CD4-positive, alpha-beta memory T cell (primary cell): ENCODE measurements at places on chromosomes 3 and 15. TPM values are rescaled to one million over a fixed set of nuclear protein-coding genes. Genes with fewer than 3 reads are reported as not detected.
A peak's percentile ranks its signal among the peaks of the same experiment; 100 is the strongest.

GRCh38 chr15:37032091-37032775 lies 68.1 kb downstream of the MEIS2 start:
- no peak for DNase-seq
- H3K4me1 ChIP-seq = no peaks in the 10 kb centered on the region
- no peak overlapping the region for H3K4me3 ChIP-seq
- no peaks in the 10 kb centered on the region for H3K36me3 ChIP-seq
- no peaks in the 10 kb centered on the region for H3K27me3 ChIP-seq

Gene SQOR
- 51.0 TPM for total RNA-seq

DNA sequence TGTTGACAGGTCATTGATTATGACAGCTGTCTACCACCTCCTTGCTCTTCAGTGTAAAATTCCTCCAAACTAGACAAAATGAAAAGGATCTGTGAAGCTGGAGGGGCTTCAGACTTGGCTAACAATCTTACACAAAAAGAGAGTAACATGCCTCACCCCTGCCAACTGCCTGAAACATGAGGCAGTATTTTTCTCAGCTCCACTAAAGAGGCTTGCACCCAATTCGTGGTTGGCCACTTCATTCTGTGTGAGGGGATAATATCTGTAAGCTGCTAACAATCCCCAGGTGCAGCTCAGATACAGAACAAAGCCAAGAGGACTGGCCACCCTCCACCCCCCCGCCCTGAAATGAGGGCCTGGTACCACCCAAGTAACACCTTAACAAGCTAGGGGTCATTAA lies 2.8 kb downstream of the MB21D2 start:
- no peak overlapping the region for H3K4me3 ChIP-seq
- H3K4me1 ChIP-seq = peaks cover 25% of the 10 kb centered on the region
- H3K27me3 ChIP-seq = no peaks in the 10 kb centered on the region
- no peak overlapping the region for H3K27ac ChIP-seq

DNA sequence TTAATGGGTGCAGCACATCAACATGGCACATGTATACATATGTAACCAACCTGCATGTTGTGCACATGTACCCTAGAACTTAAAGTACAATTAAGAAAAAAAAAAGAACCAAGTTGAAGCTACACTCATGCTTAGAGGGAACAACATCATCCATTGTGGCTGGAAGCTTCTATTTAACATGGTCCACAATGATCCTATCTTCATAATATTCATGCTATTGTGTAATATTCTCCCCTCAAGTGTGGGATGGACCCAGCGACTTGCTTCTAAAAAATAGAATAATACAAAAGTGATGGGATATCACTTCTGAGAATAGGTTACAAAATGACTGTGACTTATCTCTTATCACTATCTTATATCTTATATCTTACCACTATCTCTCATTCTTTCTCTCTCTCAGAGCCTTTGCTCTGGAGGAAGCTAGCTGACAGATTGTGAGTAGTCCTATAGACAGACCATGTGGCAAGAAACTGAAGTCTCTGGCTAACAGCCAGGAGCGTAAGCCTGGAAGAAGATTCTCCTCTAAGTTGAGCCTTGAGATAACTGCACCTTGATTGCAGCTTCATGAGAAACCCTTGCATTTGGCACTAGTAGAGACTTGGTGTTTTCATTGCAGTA lies 198.5 kb upstream of the MRPL3 start:
- H3K27ac ChIP-seq = no peak overlapping the region
- no peaks in the 10 kb centered on the region for H3K36me3 ChIP-seq
- no peak overlapping the region for H3K4me3 ChIP-seq

DNA sequence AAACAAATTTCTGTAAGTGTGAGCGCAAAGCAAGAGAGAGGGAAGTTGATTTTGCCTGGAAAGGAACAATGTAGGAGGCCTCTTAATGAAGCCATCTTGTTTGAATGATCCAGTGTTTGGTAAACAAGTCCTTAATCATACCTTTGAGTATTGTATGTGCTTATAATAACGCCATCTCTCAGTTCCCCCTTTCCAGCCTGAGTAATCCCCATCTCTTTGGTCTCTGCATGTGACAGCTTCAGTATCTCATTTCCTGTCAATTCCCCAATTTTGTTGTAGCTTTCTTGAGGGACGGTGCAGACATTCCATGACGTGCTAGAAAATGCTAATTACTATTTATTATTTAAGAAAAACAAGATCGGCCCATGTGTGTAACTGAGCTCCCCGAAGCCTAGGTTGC lies 349.3 kb upstream of the NR2F2 start:
- no peak for DNase-seq
- no peaks in the 10 kb centered on the region for H3K4me1 ChIP-seq
- H3K4me3 ChIP-seq = no peak overlapping the region
- H3K36me3 ChIP-seq = no peaks in the 10 kb centered on the region
- no peaks in the 10 kb centered on the region for H3K27me3 ChIP-seq

Gene FAM81A
- not detected for total RNA-seq

Gene XCR1
- not detected for total RNA-seq

GRCh38 chr3:186613637-186614265 lies 891 bp downstream of the AHSG start:
- H3K27ac ChIP-seq = no peak overlapping the region
- no peaks in the 10 kb centered on the region for H3K36me3 ChIP-seq
- H3K27me3 ChIP-seq = no peaks in the 10 kb centered on the region
- peaks cover 18% of the 10 kb centered on the region for H3K4me1 ChIP-seq

Gene RAD51
- total RNA-seq = 1.7 TPM

GRCh38 chr15:43325039-43325684 lies 5.2 kb downstream of the LCMT2 start:
- DNase-seq = no peak
- no peaks in the 10 kb centered on the region for H3K27me3 ChIP-seq
- H3K36me3 ChIP-seq = no peaks in the 10 kb centered on the region
- H3K4me1 ChIP-seq = peaks cover 15% of the 10 kb centered on the region
- H3K4me3 ChIP-seq = no peak overlapping the region
- no peak overlapping the region for H3K27ac ChIP-seq

GRCh38 chr15:89406940-89407607 lies 72.5 kb upstream of the POLG start:
- no peaks in the 10 kb centered on the region for H3K36me3 ChIP-seq
- H3K27ac ChIP-seq = no peak overlapping the region
- H3K4me3 ChIP-seq = no peak overlapping the region
- H3K27me3 ChIP-seq = peaks cover 77% of the 10 kb centered on the region
- no peak for DNase-seq

Gene GABPB1
- total RNA-seq = 17.0 TPM

Gene AMIGO3
- total RNA-seq = not detected

GRCh38 chr3:72722930-72723726 lies 125.1 kb downstream of the SHQ1 start:
- no peak overlapping the region for H3K4me3 ChIP-seq
- no peaks in the 10 kb centered on the region for H3K4me1 ChIP-seq
- no peaks in the 10 kb centered on the region for H3K27me3 ChIP-seq
- H3K27ac ChIP-seq = no peak overlapping the region
- no peak for DNase-seq

Gene MAP1A
- total RNA-seq = 0.35 TPM

DNA sequence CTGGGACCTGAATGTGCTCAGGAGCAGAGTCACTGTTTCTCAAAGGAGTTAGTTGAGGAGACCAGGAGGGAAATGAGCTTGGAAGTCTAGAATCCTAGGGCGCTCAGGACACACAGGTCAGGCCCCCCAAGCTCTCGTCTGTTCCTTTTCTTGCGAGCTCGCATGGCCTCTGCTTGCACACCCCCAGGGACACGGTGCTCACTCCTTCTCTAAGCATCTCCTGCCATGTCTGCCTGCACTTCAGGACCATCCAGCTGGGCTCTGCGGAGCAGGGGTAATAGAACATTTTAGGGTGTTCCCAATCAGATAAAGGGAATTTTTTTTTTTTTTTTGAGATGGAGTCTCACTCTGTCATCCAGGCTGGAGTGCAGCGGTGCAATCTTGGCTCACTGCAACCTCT lies 213.2 kb downstream of the XXYLT1 start:
- H3K36me3 ChIP-seq = no peaks in the 10 kb centered on the region
- no peaks in the 10 kb centered on the region for H3K4me1 ChIP-seq
- no peak for DNase-seq
- H3K27ac ChIP-seq = no peak overlapping the region
- no peaks in the 10 kb centered on the region for H3K27me3 ChIP-seq

GRCh38 chr3:111080413-111080812 lies 8.8 kb downstream of the NECTIN3 start:
- no peaks in the 10 kb centered on the region for H3K4me1 ChIP-seq
- no peak overlapping the region for H3K4me3 ChIP-seq
- H3K27me3 ChIP-seq = no peaks in the 10 kb centered on the region
- H3K36me3 ChIP-seq = no peaks in the 10 kb centered on the region

Gene GCSAM
- total RNA-seq = 40.9 TPM

- no peaks in the 10 kb centered on the region for H3K27me3 ChIP-seq
- no peaks in the 10 kb centered on the region for H3K36me3 ChIP-seq
- peak overlapping the region; percentile 94 for H3K27ac ChIP-seq
- peak; percentile 49 for DNase-seq
Measured at GRCh38 chr15:63833021-63833696, 589 bp downstream of the HERC1 start.

DNA sequence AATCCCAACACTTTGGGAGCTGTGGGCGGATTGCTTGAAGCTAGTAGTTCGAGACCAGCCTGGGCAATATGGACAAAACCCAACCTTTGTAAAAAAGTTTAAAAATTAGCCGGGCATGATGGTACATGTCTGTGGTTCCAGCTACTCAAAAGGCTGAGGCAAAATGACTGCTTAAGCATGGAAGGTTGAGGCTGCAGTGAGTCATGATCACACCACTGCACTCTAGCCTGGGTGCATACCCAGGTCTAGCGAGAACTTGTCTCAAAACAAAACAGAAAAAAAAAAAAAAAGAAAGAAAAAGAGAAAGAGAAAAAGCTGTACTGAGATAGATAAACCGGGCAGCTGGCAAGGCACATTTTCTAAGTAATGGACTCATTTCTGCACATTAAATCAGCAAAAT lies 10.6 kb downstream of the ARPP19 start:
- no peaks in the 10 kb centered on the region for H3K27me3 ChIP-seq
- peaks cover 46% of the 10 kb centered on the region for H3K4me1 ChIP-seq
- H3K36me3 ChIP-seq = peaks cover 4% of the 10 kb centered on the region
- no peak overlapping the region for H3K4me3 ChIP-seq

GRCh38 chr15:70160803-70161565 lies 63.3 kb upstream of the TLE3 start:
- H3K4me3 ChIP-seq = no peak overlapping the region
- DNase-seq = no peak
- H3K27me3 ChIP-seq = no peaks in the 10 kb centered on the region
- no peaks in the 10 kb centered on the region for H3K4me1 ChIP-seq

Gene KNL1
- total RNA-seq = 0.99 TPM

DNA sequence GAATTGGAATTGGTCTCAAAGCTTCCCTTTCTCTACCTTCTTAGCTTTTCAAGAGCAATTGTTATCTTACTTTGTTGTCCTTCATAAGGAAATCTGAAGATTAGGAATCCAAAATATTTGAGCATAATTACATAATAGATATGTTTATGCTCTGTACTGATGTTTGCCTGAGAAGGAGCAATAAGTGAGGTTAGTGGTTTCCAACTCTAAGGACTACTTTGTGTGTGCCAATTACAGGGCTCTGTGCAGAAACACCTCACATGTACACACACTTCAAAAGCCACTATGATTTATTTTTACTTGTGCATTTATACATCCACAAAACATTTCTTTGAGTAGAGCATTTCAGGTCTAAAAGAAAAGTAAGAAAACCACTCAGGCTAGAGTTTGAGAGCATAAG lies 49.9 kb downstream of the MME start:
- no peaks in the 10 kb centered on the region for H3K4me1 ChIP-seq
- no peak for DNase-seq
- H3K4me3 ChIP-seq = no peak overlapping the region
- no peak overlapping the region for H3K27ac ChIP-seq
- no peaks in the 10 kb centered on the region for H3K27me3 ChIP-seq
- H3K36me3 ChIP-seq = no peaks in the 10 kb centered on the region

Gene ANKUB1
- not detected for total RNA-seq

DNA sequence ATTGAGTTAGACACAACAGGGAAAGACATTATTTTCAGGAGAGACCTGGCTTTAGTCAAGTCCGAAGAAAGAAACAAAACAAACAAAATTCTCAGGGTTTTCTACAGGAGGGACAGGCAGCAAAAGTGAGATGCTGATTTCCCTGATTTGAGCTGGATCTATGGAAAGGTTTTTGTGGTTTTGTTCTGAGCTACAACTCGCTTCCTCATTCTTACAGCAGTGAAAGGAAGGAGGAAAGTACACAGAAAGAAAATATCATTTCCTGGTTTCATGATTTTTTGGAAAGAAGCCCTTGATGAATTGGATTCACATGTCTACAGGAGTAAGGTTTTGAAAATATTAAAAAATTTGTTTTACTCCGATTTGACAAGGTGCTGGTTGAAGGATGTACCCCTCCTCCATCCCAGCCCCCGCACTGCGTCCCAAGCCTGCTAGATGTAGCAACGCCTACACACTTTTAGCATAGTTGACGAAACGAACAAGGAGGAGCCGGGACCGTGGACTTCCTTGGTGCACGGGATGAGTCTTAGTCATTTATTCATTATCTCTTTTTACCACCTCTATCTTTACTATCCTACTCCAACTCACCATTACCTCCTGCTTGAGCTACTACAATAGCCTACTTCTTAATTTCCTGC lies 10.8 kb downstream of the PRICKLE2 start:
- no peak for DNase-seq
- H3K4me1 ChIP-seq = no peaks in the 10 kb centered on the region
- no peaks in the 10 kb centered on the region for H3K36me3 ChIP-seq
- no peaks in the 10 kb centered on the region for H3K27me3 ChIP-seq
- H3K4me3 ChIP-seq = no peak overlapping the region
